ENCODE measurements at places on chromosomes 7 and 10. TPM values are rescaled to one million over a fixed set of nuclear protein-coding genes. Genes with fewer than 3 reads are reported as not detected.

CHST15 gene
- total RNA-seq: 4.1 TPM

ANKIB1 gene
- total RNA-seq: 67.9 TPM

- H3K4me1 ChIP-seq: peaks cover 73% of the 10 kb centered on the region
- H3K36me3 ChIP-seq: no peaks in the 10 kb centered on the region
- no peak for DNase-seq
- peak overlapping the region; percentile 43 for H3K27ac ChIP-seq
- H3K4me3 ChIP-seq: no peak overlapping the region
- no peaks in the 10 kb centered on the region for H3K27me3 ChIP-seq
These were observed 13.6 kb downstream of the ANXA11 start for GRCh38 chr10:80191589-80192270.

GRCh38 chr7:16465469-16466361 lies at the start of gene SOSTDC1:
TSS of gene SOSTDC1 (minus strand) at chr7:16465738. CDS start at chr7:16465668, 70 bp downstream.
- H3K4me1 ChIP-seq: peaks cover 4% of the 10 kb centered on the region
- peak within 1 kb of the TSS; percentile 3 for H3K4me3 ChIP-seq
- H3K36me3 ChIP-seq: no peaks in the 10 kb centered on the region
- no peak within 1 kb of the TSS for H3K27ac ChIP-seq
- no peak for DNase-seq

- H3K4me3 ChIP-seq: no peak overlapping the region
- peaks cover 5% of the 10 kb centered on the region for H3K4me1 ChIP-seq
- no peaks in the 10 kb centered on the region for H3K27me3 ChIP-seq
- H3K27ac ChIP-seq: no peak overlapping the region
- H3K36me3 ChIP-seq: no peaks in the 10 kb centered on the region
These were observed 65.0 kb downstream of the INPP5A start for GRCh38 chr10:132602614-132603013.

GRCh38 chr10:80268266-80268665 lies 21.2 kb downstream of the MAT1A start:
- H3K27ac ChIP-seq: no peak overlapping the region
- no peaks in the 10 kb centered on the region for H3K27me3 ChIP-seq
- DNase-seq: no peak
- H3K4me1 ChIP-seq: no peaks in the 10 kb centered on the region
- H3K4me3 ChIP-seq: no peak overlapping the region
- no peaks in the 10 kb centered on the region for H3K36me3 ChIP-seq

DNA sequence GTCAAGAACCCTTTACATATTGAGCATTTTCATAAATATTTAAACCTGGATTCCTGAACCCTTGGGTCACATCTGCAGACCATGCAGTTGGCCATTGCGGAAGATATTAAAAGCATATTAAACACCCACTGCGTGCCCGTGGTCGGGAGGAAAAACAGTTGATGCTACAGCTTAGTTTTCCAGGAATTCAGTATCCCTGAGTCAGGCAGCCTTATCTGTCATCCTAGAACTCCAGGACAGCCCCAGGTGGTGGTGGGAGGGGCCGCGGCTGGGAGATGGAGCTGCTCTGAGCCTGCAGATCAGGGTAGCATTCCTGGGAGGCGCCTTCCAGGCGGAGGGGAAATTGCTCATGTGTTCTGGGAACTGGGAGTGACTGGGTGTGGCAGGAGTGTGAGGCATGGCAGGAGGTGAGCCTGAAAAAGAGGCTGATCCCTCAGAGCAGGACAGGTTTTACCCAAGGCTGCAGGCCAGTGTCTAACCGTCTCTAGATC lies 222.9 kb upstream of the SH2B2 start:
- no peak overlapping the region for H3K4me3 ChIP-seq
- H3K36me3 ChIP-seq: no peaks in the 10 kb centered on the region
- no peaks in the 10 kb centered on the region for H3K27me3 ChIP-seq
- DNase-seq: no peak
- H3K4me1 ChIP-seq: peaks cover 24% of the 10 kb centered on the region
- peak overlapping the region; percentile 22 for H3K27ac ChIP-seq

DNA sequence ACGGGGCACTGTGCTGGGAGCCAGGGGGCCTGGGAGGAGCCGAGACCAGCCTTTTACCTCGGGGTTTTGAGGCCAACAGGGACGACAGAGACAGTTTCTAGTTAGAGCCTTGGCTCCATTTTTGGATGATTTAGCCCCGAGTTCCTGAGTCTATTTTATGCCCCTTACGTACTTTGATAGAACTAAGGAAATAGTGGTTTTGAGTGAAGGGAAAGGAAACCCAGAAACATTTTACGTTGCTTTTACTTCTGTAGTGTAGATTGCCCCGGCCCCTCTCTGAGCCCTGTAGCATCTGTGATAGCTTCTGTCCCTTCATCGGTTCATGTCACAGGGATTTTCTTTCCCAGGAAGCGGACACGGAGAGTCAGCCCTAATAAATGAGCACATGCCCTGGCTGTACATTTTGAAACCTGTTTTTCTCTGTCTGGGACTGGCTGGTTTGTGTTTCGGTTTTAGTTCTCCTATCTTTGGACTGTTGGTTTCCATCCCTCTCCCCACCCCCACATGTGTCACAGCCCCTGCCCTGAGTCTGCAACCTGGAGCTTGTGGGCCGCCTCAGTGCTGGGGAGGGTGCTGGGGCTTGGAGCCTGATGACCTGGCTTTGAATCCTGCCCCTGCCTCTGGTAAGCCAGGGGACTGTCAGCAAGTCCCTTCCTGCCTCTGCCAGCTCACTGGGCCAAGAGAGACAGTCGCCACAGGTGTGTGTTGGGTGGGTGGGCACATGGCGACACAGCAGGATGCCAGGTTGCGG lies 6.9 kb upstream of the ORAI2 start:
- H3K4me1 ChIP-seq: no peaks in the 10 kb centered on the region
- H3K27ac ChIP-seq: peak overlapping the region; percentile 24
- peaks cover 41% of the 10 kb centered on the region for H3K36me3 ChIP-seq
- no peaks in the 10 kb centered on the region for H3K27me3 ChIP-seq
- DNase-seq: no peak
- H3K4me3 ChIP-seq: no peak overlapping the region

DNA sequence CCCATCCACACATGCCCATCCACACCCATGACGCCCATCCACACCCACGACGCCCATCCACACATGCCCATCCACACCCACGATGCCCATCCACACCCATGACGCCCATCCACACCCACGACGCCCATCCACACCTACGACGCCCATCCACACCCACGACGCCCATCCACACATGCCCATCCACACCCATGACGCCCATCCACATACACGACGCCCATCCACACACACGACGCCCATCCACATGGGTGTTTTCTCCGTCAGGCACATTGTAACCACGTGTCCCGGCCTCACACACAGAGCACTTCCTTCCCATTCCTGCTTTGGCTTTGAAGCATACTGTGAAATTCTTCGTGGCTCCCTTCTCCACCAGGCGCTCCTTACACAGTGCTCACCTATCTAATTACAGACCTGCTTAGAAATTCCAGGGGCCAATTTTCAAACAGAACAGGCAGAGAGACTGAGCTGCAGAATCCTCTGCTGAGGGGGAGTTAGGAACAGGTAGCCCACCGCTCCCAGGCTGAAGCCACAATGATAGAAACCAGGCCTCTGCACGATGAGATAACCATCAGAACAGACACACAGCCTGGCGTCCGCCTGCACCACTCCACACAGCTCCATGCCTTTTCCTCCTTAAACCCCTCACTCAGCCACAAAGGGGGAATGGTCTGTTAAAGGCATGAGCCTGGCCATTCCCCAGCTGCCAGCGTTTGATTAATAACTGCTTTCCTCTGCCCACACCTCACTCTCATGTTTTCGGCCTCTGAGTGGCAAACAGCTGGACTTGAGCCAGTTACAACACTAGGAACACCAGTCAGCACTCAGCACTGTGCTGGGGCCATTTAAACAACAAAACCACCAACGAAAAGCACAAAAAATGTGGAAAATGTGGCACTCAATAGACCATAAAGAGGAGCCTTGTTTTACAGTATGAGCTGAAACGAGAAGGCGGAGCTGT lies 501.6 kb downstream of the PTPRN2 start:
- H3K4me3 ChIP-seq: no peak overlapping the region
- H3K4me1 ChIP-seq: no peaks in the 10 kb centered on the region
- H3K27me3 ChIP-seq: no peaks in the 10 kb centered on the region

GRCh38 chr10:94049911-94050310 lies 56.2 kb downstream of the PLCE1 start:
- H3K4me1 ChIP-seq: no peaks in the 10 kb centered on the region
- no peak overlapping the region for H3K4me3 ChIP-seq
- H3K36me3 ChIP-seq: no peaks in the 10 kb centered on the region
- H3K27ac ChIP-seq: no peak overlapping the region
- no peaks in the 10 kb centered on the region for H3K27me3 ChIP-seq

VWC2 gene
- total RNA-seq: 7.9 TPM

GRCh38 chr7:66211429-66211828 lies 6.3 kb downstream of the TPST1 start:
- H3K27me3 ChIP-seq: no peaks in the 10 kb centered on the region
- DNase-seq: no peak
- no peak overlapping the region for H3K27ac ChIP-seq

DNA sequence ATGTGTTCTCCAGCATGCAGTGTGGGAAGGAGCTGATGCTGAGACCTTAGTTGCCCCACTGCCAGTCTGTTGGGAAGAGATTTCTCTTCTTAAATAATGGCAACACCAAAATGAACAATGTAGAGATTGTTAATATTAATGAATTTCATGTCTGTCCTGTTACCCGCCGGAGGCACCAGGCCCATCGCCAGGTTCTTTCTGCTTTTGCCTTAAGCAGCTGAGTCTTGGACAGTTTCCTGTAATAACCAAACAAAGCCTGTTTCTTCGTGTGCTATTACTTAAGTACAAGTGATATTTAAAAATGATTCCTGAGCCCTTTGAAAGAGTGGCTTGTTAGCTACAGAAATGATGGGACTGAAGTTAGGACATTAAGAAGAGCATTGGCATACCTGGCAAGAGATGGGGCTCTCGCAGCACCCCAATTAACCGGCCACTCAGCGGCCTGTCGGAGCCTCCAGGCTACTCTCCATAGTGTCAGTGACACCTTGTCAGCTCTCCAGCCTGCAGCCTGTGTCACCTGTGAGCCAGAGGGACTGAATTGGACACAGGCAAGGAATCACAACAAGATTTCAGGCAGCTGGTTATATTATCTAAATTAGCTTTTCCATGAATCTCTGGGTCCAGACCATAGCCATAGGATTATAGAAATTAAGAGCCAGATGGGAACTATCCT lies 142.0 kb downstream of the CELF2 start:
- no peak for DNase-seq
- no peak overlapping the region for H3K27ac ChIP-seq
- H3K36me3 ChIP-seq: no peaks in the 10 kb centered on the region
- peaks cover 41% of the 10 kb centered on the region for H3K4me1 ChIP-seq
- no peaks in the 10 kb centered on the region for H3K27me3 ChIP-seq

DNA sequence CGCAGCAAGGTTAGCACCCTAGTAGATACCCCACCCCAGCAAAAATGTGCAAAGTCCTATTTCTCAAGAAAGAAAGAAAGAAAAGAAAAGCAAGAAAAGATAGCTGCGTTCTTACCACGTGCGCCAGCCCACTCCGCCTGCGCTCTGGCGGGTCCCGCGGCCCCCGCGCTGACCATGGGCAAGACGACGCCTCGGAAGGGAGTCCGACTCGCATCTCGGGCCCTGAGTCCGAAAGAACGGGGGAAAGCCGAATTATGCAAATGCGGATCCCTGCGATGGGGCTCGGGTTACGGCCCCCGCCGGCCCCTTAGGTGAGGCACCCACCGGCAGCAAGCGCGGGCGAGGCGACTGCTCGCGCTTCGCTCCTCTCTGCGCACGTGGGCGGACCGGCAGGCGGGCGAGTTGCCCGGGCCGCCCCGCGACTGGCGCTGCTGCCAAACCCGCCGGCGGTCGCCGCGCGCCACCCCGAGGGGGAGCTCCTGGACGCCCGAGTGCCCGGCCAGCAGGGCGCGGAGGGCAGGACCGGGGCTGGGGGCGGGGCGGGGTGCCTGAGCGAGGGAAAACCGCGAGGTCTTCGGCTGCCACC lies 2.4 kb upstream of the EGR2 start:
- H3K27ac ChIP-seq: peak overlapping the region; percentile 87
- H3K4me1 ChIP-seq: peaks cover 48% of the 10 kb centered on the region
- DNase-seq: peak; percentile 44

GRCh38 chr10:110544958-110545537 lies 22.4 kb upstream of the SMC3 start:
- no peak overlapping the region for H3K4me3 ChIP-seq
- no peaks in the 10 kb centered on the region for H3K36me3 ChIP-seq
- DNase-seq: no peak
- no peaks in the 10 kb centered on the region for H3K4me1 ChIP-seq
- H3K27me3 ChIP-seq: no peaks in the 10 kb centered on the region

DNA sequence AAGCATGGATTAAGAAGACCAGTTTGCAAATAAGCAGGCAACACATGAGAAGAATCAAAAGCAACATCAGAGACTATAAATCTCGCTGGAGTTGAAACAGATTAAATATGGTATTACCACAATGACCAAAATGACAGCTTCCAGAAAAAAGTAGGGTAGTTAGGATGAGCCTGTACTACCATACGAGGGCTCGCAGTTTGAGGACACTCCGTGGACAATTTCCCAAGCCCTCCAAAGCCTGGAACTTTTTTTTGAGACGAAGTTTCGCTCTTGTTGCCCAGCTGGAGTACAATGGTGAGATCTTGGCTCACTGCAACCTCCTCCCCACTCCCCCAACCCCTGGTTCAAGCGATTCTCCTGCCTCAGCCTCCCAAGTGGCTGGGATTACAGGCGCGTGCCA lies 1.0 kb downstream of the LRRC17 start:
- H3K4me1 ChIP-seq: no peaks in the 10 kb centered on the region
- no peaks in the 10 kb centered on the region for H3K27me3 ChIP-seq
- no peak for DNase-seq
- no peaks in the 10 kb centered on the region for H3K36me3 ChIP-seq

DNA sequence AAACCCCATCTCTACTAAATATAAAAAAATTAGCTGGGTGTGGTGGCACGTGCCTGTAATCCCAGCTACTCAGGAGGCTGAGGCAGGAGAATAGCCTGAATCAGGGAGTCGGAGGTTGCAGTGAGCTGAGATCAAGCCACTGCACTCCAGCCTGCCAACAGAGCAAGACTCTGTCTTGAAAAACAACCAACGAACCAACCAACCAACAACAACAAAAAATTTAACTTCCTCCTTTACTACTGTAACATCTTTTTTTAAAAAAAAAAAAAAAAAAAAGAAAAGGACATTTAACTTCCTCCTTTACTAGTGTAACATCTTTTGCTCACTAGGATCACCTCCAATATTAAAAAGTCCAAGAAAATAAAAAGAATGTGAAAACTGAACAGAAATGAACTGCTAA lies 92.3 kb upstream of the TMEM168 start:
- H3K4me1 ChIP-seq: peaks cover 16% of the 10 kb centered on the region
- H3K4me3 ChIP-seq: no peak overlapping the region
- no peaks in the 10 kb centered on the region for H3K36me3 ChIP-seq
- DNase-seq: no peak
- H3K27ac ChIP-seq: no peak overlapping the region

- no peak overlapping the region for H3K4me3 ChIP-seq
- no peaks in the 10 kb centered on the region for H3K36me3 ChIP-seq
- DNase-seq: no peak
These were observed 343.9 kb downstream of the ABCA13 start for GRCh38 chr7:48515171-48515570.

- DNase-seq: no peak
- H3K27ac ChIP-seq: no peak overlapping the region
- no peaks in the 10 kb centered on the region for H3K27me3 ChIP-seq
- no peaks in the 10 kb centered on the region for H3K36me3 ChIP-seq
- no peak overlapping the region for H3K4me3 ChIP-seq
These were observed 17.5 kb downstream of the CCNY start for GRCh38 chr10:35353805-35354204.

Measured in heart left ventricle (tissue), 16 donors.